ENCODE measurements at places on chromosomes 7 and 10.

DNA sequence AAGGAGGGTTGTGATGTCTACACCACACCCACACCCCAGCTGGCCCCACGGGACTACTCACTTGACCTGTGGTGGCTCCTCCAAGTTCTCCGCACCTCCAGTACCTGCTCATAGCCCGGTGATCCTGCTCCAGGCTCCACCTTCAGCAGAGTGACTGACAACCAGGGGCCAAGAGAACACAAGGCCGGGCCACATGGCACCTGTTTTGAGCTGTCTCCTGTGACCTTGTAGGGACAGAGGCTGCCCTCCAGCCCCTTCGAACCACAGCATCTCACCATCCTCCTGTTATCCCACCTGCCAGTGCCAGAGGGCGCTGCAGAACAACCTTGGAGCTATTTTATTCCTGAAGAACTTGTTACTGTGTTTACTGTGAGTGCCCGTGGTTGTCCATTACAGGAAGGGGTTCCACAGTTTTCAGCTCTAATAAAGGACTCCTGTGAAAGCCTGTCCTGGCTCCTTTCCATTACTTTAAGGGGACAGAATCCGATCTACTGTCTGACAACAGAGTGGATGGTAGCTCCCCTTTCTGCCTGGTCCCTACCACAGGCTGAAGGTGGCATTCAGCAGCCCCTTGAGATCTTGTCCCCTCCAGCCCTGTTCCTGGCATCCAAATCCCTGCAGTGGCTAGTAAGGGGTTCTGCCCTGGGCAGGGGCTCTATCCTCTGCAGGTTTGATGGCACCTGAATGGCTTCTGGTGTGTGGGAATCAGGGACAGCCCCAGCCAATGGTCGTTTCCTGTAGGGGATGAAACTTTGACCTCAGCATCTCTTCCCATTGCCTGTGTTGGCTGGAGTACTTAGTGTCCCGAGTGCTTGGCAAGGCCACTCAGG lies 50.8 kb downstream of the C10orf120 start:
- no peak for DNase-seq

- DNase-seq, result no peak
These were observed 1021.9 kb downstream of the LRMDA start for GRCh38 chr10:76453332-76453731.

DNA sequence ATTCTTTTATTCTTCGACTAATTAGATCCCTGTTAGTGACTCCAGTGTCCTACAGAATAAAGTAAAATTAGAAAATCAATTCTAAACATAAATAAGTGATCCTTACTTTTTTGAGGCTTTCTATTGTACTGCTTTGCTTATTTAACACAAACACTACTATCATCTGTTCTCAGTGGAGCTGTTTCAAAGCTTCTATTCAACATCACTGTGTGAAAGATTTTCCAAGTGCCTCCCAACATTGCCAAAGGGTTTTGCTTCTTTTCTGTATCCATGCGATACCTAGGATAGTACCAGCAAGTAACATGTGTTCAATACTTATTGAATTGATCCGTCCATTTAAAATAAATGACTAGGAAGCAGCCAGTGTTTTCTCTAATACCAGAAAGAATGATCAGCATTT lies 125.7 kb downstream of the ARHGAP21 start:
- no peak for DNase-seq

GRCh38 chr10:26491276-26491675 lies 53.1 kb downstream of the APBB1IP start:
- DNase-seq, result no peak

DNA sequence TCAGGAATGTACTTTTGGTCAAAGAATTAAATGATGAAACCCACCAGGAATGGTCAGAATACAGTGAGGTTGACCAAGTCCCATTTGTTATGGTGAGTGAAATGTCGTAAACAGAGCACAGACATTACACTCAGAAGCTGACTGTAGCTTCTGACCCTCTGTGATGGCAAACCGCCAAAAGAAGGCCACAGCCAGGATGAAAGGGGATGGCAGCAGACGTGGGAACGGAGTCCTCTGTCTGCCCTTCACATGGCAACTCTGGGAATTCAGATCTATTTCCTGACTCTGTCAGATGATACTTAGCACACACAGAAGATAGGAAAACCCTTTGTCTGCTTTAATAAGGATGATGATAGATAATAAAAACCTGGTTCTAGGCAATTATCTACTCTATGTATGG lies 757.1 kb downstream of the SORCS3 start:
- DNase-seq, result no peak

DNA sequence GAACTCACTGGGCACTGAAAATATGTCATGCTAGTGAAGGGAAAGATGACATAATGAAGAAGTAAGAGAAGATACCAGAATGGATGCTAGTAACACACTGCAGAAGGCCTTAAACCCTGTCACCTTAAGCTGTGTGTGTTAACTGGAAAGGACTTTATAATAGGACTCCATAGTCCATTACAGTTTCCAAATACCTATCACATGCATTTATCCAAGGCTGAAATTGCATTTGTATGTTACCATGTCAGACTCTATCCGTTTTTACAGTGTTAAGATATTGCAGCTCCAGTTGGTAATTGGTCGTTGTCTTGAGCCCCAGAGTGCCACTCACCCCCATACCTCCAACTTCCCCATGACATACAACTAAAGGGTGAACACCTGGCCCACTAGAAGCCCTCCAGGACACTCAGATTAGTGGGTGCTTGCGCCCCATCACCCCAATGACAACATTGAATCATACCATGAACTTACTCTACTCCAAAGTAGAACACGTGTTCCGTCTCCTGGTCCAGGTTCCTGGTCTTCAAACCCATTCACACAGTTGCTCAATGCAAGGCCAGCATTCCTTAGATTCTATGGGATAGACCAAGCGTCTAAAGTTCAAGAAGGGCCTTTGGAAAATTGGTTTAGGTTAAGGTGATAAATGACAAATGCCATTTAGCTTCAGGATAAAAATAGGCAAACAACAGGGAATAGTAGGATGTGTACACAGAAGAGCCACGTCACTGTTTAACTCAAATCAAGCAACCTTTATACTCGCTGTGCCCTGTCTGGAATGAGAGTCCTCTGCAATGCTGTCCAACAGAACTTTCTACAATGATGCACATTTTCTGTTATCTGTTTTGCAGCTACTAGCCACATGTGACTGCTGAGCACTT lies 2.1 kb upstream of the RAPGEF5 start:
- no peak for DNase-seq

GRCh38 chr10:131532745-131533341 lies 221.3 kb upstream of the TCERG1L start:
- DNase-seq, result no peak

DNA sequence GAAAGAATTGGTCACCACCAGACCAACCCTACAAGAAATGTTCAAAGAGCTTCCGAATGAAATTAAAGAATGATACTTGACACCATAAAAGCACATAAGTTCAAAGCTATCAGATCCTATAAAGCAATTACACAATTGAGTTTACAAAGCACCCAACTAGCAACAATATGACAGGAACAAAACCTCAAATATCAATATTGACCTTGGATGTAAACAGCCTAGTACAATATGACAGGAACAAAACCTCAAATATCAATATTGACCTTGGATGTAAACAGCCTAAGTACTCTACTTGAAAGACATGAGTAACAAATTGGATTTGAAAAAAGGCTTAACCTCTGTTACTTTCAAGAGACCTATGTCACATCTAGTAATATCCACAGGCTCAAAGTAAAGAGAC lies 1201.4 kb downstream of the XPNPEP1 start:
- DNase-seq, result no peak

DNA sequence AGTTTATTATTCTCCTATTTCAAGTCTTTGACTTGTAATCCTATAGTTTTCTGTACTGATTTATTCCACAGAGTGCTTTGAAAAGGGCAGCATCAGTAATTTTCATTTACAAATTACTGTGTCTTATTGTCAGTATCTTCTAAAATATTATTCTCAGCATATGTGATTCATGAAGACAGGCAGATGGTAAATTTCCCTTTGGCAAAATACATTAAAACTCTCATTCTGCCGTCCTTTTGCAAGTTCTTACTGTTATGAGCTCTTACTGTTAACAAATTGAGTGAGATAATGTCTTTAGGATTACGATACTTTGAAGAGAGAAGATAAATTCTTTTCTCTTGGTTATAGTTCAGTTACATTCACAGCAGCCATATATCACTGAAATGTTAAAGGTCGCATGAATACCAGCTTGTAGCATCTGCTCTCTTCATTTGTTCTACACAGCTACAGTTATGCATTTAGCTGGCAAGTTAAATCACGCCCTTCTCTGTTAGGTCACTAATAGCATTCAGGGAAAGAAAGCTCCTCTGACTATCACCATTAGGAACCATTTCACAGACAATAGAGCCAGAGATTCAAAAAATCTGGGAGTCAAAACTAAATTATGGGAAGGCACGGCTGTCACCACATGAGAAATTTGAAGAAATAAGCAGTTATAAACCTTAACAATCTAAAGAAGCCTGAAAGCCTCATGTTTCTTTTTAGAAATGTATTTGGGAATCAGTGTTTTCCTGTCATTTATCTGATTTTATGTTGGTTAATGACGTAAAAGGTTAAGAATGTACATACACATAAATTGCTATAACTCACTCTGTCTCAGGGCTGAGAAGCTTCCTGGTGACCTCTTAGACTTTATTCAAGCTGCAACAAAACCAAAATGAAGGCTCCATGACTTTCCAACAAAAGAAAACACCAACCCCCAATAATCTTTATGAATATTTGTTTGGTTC lies 109.6 kb upstream of the SP4 start:
- DNase-seq, result no peak

DNA sequence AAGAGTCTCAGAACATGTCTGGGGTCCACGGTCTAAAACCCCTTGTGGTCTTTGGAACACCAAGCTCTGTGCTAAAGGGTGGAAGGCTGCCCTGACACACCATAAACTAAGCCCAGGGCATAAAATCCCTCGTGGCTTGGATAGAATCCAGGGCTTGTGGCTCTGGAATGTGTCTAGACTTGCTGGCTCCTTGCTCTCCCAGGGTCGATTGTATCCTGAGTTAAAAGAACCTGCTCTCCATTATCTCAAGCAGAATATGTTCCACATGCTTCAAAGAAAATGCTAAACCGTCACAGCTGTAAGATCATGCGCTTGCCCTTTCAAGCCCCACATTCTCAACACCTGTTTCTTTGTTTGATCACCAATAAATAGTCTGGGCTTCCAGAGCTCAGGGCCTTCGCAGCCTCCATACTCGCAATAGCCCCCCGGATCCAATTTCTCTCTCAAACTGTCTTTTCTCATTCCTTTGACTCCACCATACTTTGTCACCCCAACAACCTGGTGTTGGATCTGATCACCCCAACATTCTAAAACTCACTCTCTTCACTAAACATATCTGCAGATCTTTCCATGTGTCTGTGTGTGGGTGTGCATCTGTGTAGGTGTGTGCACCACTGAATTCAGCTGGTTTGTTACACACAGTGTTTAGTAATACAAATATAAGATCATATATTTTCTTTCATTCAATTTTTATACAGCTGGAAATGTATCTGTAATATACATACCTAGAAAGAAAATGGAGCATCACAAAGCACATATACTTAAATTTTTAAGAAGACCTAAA lies 238.5 kb downstream of the ZMYND11 start:
- no peak for DNase-seq

- no peak for DNase-seq
These were observed 660.8 kb downstream of the MAGI2 start for GRCh38 chr7:78792624-78793023.

All from H4 (cell line).